Stimulated activated CD8-positive, alpha-beta memory T cell treated with anti-CD3 and anti-CD28 coated beads, Interleukin-15, amount 100 ng/mL, for 24 hours (primary cell): ENCODE measurements at places on chromosomes 1 and 21.

DNA sequence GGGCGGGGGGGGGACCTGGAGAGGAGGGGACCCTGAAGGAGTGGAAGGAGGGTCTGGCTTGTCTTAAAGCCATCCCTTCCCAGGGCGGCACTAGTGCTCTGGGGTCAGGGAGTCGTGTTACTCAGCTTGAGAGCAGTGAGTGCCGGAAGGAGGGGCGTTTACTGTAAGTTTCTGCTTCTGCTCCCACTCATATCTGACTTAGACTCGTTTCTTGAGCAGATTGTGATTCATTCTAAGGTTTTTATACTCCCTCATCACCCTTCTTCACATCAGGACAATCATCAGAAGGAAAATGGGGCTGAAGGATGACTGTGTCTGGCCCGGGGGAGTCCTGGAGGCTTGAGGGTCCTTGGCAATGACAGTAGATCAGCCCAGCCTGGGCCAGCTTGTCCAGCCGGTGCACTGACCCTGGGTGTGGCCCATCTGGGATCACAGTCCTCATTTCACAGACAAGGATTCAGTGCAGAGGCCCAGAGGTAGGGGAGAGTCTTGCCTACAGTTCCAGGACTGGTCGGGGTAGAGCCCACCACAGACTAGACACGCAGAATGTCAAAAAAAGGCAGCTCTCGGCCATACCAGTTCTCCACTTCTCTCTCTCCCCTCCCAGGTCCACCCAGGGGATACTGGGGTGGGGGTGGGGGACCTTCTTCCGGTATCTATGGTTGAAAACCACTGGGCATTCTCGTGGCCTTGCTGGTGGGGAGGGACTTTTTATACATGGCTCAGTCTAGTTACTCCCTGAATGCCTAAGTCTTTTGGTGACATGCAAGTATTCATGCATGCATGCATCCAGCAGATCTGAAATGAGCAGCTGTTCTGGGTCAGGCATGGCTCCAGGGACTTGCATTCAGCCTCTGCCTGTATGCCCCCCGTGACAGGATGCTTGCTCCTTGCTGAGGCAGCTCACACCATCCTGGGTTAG, 5.1 kb downstream of the TNFRSF8 start:
- no peak for DNase-seq

GRCh38 chr1:182295697-182296096, 95.9 kb downstream of the GLUL start:
- DNase-seq, result no peak

DNA sequence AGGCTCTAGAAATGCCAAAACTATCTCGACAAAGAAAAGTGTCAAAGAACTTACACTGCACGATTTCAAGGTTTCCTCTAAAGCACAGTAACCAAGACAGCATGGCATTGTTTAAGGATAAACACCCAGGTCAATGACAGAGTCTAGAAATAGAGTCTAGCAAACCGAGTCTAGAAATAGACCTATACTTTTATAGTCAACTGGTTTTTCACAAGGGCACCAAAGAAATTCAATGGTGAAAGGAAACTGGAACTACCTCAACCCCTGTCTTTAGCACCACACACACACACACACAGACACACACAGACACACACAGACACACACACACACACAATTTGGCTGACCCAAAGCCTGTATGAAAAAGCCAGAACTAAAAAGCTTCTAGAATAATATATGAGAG, 67.1 kb upstream of the PGBD5 start:
- DNase-seq, result no peak

- DNase-seq, result no peak
Measured at GRCh38 chr1:198535631-198536030, 4.8 kb downstream of the ATP6V1G3 start.

DNA sequence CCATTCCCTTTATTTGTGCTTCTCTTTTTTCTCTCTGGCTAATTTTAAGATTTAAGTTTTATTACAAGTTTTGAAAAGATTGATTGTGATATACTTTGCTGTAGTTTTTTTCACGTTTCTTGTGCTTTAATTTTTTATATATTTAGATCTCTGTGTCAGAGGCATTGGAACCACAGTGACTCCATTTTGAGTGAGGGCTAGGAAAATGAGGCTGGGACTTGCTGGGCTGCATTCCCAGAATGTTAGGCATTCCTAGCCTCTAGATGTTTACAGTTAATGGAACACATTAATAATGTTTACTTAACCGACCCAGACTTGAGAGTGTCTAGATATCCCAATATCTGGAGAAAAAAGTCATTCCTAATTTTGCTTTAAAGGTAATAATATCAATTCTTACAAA, 939.4 kb downstream of the BRINP3 start:
- no peak for DNase-seq

- DNase-seq, result no peak
Measured at GRCh38 chr21:39452970-39453342, 1.2 kb downstream of the SH3BGR start.

GRCh38 chr1:175935566-175936115, 192.2 kb upstream of the TNR start:
- DNase-seq, result no peak

DNA sequence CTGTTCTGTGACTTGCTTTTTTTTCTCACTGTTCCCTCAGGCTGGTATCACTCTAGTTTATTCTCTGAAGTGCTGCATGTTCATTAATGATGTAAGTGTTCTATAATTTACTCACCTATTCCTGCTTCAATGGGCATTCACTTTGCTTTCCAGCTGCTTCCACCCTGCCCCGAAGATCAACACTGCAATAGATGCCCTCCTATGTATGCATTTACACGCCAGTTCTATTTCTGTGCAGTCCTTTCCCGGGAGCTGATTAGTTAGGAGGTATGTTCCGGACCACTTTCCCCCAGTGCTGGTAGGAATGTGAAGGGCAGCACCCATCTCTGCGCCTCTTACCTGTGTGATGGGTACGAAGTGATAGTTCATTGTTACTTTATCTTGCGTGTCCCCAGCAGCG, 103.4 kb downstream of the DHRS3 start:
- DNase-seq, result no peak

DNA sequence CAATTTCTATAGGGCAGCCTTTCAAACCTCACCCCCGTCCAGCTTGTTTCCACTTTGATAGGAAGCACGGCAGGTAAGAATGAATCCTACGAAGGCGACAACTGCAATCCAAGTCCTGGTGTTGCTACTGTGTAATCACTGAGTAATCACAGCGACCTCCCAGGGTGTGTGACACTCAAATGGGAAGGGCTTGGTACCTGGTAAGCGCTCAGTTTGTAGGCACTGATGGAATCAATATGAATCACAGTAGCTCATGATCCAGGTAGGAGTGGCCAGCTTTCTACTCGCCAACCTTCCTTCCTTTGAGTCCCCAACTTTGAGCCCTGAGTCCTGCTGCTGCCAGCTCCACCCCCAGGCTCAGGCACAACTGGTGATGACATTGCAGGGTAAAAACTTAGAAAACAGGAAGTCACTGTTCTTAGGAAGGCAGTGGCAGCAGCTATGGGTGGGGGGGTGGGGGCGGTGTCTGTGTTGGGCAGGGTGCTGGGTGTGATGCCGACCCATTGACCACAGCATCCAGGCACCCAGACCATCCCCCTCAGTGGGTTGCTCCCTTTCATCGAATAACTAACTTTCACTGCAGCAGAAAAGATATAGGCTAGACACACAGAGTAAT, 70.7 kb downstream of the CD247 start:
- DNase-seq, result no peak

DNA sequence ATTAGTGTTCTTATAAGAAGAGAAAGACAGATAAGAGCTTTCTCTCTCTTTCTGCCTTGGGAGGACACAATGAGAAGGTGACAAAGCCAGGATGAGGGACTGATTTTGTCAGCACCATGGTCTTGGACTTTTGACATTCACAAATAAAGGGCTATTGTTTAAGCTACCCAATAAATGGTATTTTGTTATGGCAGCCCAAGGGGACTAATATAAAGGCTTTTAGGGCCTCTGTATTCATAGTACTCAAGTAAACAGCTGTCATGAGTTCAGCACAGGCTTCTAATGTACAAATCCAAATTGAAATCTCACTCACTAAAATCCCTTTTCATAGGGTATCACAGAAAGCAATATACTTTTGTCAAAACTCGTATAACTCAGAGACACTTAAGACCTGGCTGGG, 242.7 kb downstream of the FAF1 start:
- DNase-seq, result no peak

DNA sequence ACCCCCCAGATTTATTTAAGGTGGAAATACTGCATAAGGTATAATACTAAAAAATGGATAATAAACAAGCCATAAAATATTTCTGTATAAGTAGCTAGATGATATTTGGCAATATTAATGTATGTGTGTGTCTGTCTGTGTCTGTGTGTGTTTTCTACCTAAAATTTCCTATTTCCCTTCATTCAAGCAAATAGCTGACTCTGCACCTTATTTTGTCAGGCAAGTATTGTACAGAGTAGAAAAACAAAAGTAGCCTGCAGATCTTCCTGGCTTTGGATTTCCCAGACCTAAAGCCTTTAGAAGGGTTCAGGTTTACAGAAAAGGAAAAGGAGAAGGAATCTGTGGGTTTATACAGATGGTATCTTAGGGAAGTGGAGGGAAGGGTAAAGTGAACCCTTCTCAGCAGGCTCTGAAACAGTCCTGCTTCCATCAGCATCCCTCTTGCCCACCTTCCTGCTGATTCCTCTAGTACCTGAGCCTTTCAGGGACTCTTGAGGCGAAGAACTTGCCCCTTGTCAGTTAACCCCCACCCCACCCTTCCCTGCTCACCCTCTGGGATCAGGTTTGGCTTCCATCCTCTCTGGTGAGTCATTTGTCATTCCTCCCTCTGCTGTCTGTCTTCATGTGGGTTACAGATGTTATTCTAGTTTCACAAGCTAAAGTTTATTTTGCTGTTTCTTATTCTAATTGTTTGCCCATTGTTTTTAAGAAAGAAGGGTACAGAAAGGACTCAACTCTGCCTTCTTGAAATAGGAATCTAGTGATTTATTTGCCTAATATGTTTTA, 21.7 kb upstream of the RGS16 start:
- no peak for DNase-seq

GRCh38 chr1:101276818-101277217, 40.0 kb downstream of the S1PR1 start:
- no peak for DNase-seq

- no peak for DNase-seq
Measured at GRCh38 chr1:95770581-95770980, 536.6 kb downstream of the RWDD3 start.

DNA sequence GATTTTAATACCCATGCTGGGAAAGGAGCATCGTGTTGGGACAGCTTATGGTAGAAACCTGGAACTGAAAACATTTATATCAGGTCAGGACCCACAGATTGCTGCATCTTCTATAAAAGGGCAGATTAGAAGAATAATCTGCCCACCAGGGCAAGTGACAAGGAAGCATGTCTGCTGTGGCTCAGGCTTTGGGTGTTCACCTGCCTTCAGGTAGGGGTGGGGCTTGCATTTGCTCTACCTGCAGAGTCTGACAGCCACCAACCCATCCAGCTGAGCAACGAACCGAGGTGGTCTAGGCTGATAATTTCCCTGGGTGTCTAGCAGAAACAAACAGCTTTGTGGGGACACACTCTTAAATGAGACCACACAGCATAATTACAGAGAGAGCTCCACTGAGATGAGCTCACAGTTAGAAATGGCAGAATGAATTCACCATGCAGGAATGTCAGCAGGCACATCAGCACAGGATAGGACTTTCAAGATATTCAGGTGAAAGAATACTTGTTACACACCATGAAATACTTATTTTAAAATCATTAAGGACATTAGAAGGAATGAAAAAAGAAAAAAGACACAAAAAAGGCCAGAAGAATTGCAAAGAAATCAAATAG, 36.1 kb upstream of the B3GALT5 start:
- no peak for DNase-seq

- DNase-seq, result no peak
Measured at GRCh38 chr1:238088560-238089290, 198.0 kb upstream of the ZP4 start.

DNA sequence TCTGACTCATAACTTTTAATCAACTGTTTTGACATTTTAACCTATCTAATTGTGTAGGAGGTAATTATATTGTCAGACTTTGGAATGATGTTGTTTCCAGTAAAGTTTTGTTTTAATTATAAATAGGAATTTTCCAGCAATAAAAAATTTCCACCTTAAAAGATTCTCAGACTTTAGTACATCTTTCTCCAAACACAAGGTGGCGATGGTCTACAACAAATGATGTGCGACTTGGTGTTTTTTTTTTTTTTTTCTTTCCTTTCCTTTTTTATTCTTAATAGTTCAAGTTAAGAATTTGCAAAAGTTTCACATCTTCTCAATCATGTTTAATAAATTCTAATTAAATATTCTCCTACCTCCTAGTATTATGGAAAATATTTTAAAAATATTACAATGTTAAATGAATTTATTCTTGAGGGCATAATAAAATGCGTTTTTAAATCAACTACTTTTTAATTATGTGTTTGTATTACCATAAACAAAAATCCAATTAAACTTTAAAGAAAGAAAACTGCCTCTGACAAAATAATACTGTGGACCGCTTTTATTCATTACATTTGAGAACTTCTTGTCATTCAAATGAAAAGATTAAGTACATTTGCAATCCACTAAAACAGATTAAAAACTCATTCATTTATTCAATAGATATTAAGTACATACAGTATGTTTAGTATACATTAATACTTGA, 4.4 kb upstream of the ADAMTS1 start:
- no peak for DNase-seq

- no peak for DNase-seq
Measured at GRCh38 chr1:15329104-15329820, 80.4 kb upstream of the EFHD2 start.
